ENCODE measurements at places on chromosomes 13 and 19. TPM values are rescaled to one million over a fixed set of nuclear protein-coding genes. Genes with fewer than 3 reads are reported as not detected.
A peak's percentile ranks its signal among the peaks of the same experiment; 100 is the strongest.

- peak; percentile 99 for DNase-seq
- H3K4me3 ChIP-seq, result peak within 1 kb of the TSS; percentile 84
- peaks cover 19% of the 10 kb centered on the region for H3K36me3 ChIP-seq
- peak within 1 kb of the TSS; percentile 65 for H3K27ac ChIP-seq
Measured at GRCh38 chr19:17266975-17267788, at the start of gene BABAM1. Gene BABAM1, plus strand, starts transcription at chr19:17267443. Its CDS starts 1,364 bp downstream, at chr19:17268807.

DNA sequence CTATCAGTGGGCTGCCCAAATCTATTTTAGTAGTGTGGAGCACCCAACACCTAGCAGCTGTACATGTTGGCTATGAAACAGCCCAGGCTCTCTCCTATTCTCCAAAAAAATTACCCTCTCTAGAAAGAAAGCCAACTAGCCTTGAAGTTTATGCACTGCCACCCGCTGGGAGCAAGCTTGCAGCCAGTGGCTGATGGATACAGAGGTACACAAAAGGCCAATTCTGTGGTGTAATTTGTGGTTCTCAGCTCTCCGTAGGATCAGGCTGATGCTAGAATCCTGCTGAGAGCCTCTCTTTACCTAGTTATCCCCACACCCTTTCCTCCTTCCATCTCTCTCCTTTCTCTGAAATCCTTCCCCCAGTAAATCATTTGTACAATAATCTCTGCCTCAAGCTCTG is 1120.7 kb downstream of the DIAPH3 start:
- no peaks in the 10 kb centered on the region for H3K4me1 ChIP-seq
- H3K36me3 ChIP-seq, result no peaks in the 10 kb centered on the region
- H3K27ac ChIP-seq, result no peak overlapping the region
- no peak for DNase-seq
- no peaks in the 10 kb centered on the region for H3K27me3 ChIP-seq

GRCh38 chr13:68666774-68667397 is 1436.8 kb upstream of the PCDH9 start:
- DNase-seq, result no peak
- no peaks in the 10 kb centered on the region for H3K4me1 ChIP-seq
- H3K27me3 ChIP-seq, result no peaks in the 10 kb centered on the region
- H3K36me3 ChIP-seq, result no peaks in the 10 kb centered on the region

DNA sequence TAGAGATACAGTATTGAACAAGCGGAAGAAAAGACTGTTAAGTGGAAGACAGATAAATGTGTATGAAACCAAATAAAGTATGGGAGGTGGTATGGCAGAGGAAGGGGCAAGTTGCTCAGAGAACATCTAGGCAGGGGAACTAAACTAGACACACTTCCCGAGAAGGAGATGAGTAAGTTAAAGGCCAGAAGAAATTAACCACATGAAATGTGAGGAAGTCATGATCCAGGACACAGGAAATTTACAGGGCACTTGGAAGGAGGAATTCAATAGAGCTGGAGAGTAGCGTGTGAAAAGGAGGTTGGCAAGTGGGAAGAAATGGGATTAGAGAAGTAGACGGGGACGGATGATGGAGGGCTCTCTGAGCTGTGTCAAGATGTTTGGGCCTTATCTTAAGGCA is 208.8 kb downstream of the COG6 start:
- H3K27me3 ChIP-seq, result peaks cover 58% of the 10 kb centered on the region
- no peak for DNase-seq
- H3K4me1 ChIP-seq, result no peaks in the 10 kb centered on the region
- H3K27ac ChIP-seq, result no peak overlapping the region
- no peak overlapping the region for H3K4me3 ChIP-seq

DNA sequence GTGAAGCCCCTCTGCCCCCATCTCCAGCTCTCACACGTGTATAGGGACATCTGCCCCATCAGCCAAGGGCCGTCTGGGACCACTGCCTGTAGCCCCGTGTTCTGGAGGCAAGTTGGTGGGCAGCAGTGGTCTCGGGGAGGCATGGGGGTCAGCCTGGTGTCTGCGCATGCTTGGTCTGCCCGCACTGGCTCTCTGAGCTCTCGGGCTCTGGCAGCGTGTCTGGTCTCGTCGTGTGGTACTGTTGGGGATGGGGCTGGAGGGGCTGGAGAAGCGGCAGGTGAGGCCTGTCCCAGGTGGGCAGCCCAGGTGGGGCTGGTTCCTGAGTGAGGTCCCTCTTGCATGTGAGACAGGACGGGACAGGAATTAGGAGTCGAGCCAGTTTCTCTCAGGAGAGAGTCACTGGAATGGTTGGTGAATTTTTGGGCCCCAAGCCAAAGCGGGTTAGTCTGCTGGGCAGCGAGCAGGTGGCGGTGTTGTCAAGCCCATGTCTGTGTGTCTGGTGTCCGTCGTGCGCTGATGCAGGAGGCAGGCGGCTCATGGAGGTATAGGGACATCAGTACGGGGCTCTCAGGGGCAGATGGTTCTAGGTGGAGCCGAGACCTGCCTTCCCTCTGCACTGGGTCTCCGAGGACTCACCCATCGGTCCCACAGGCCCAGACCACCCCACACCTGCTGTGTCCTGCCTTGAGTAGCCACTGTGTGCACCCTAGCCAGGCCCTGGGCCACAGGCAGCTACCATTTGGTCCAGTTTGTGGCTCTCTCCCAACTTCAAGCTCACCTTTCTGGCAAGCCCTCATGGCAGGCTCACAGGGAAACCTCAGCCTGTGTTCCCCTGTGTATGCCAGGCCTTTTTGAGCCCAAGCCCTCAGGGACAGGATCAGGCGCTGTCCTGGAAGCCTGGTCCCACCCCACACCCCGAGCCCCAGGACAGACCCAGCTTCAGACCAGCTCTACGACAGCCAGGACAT is 18.2 kb downstream of the COMP start:
- H3K4me3 ChIP-seq, result no peak overlapping the region
- no peaks in the 10 kb centered on the region for H3K36me3 ChIP-seq
- H3K4me1 ChIP-seq, result no peaks in the 10 kb centered on the region
- H3K27me3 ChIP-seq, result no peaks in the 10 kb centered on the region
- H3K27ac ChIP-seq, result no peak overlapping the region

LAIR2 gene
- not detected for total RNA-seq

CGB1 gene
- total RNA-seq, result 0.76 TPM

MAN2B1 gene
- total RNA-seq, result 48.3 TPM

EPSTI1 gene
- 0.69 TPM for total RNA-seq

SLC25A30 gene
- total RNA-seq, result 29.2 TPM

ARHGAP33 gene
- total RNA-seq, result 30.2 TPM

DNA sequence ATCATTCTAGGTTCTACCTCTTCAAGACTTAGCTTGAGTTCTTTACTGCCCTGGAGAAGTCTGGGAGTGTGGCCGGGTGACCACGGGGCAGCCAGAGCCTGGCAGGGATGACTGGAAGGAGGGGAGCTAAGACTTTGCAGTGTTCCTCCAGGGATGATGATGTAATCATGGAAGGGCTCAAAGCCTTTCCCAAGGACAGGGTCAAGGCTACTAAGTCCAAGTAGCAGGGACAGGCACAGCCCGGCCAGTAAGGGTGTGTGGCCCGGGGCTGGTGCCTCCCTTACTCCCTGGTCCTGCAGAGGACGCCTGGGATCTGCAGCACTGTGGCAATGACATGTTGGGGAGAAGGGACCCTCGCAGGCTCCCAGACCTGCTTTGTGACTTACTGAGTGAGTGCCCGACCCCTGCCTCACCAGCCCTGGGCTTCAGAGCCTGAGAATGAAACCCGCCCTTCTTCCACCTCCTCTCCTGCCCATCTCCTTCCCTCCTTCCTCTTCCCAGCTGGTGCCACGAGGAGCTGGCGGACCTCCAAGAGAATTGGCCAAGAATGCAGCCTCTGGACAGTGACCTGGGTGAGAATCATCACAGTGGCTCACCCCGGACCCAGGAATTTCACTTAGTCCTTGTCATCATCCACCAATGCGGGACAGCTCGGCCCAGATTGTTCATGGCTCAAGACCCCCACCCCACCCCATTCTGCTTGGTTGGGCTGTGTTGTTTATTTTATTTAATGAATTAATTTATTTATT is 15.6 kb upstream of the FBXO17 start:
- H3K27ac ChIP-seq, result no peak overlapping the region
- H3K4me3 ChIP-seq, result no peak overlapping the region
- no peaks in the 10 kb centered on the region for H3K36me3 ChIP-seq
- DNase-seq, result no peak

DNA sequence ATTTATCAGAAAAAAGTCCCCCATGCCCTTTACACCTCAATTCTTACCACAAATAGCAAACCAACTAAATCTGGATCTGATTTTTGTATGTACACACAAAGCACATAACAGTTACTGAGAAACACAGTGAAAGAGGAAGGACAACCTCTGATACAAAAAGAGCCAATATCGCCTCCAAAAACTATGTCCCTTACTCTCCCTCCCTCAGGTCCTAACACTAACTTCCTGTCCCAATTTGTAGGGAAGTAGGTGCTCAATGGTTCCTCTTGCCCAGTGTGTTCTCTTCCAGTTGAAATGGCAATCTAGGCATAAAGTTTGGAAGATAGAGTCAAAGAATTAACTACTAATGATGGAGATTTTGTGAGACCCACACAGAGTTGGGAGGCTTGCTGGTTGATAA is 15.8 kb upstream of the FPR3 start:
- no peak overlapping the region for H3K4me3 ChIP-seq
- DNase-seq, result no peak
- H3K36me3 ChIP-seq, result no peaks in the 10 kb centered on the region
- H3K4me1 ChIP-seq, result no peaks in the 10 kb centered on the region
- no peaks in the 10 kb centered on the region for H3K27me3 ChIP-seq

FAM216B gene
- total RNA-seq, result not detected

DNA sequence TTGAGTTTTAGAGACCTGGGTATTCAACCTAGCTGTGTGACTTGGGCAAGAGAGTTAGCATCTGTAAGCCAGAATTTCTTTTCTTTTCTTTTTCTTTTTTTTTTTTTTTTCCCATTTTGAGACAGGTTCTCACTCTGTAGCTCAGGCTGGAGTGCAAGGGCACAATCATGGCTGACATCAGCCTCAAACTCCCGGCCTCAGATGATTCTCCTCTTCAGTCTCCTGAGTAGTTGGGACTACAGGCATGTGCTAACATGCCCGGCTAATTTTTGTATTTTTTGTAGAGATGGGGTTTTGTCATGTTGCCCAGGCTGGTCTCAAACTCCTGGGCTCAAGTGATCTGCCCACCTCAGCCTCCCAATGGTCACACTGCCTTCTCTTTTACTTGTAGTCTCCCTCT is 33.0 kb downstream of the ZMYM2 start:
- peaks cover 8% of the 10 kb centered on the region for H3K36me3 ChIP-seq
- DNase-seq, result no peak
- no peaks in the 10 kb centered on the region for H3K27me3 ChIP-seq

DNA sequence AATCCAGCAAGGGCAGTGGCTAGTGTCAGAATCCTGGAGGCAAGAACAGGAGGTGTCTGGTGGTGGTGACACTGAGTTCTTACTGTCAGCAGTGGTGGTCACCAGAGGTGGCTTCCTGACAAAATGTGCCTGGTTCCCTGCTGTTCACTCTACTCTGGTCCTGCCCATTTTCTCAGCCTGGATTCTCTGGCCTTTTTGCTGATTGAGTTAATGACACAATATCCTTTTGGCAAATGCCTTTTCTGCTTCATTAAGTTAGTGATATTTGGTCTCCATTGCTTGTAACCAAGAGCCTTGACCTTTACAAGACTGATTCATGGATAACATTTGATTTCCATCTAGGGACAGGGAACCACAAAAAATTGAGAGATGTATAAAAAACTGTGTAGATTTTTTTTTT is 51.1 kb downstream of the RFC3 start:
- DNase-seq, result no peak
- H3K27ac ChIP-seq, result no peak overlapping the region

- H3K4me3 ChIP-seq, result no peak overlapping the region
- DNase-seq, result no peak
- H3K4me1 ChIP-seq, result no peaks in the 10 kb centered on the region
- no peak overlapping the region for H3K27ac ChIP-seq
Measured at GRCh38 chr13:36673352-36673751, 468 bp upstream of the SERTM1 start.

DNA sequence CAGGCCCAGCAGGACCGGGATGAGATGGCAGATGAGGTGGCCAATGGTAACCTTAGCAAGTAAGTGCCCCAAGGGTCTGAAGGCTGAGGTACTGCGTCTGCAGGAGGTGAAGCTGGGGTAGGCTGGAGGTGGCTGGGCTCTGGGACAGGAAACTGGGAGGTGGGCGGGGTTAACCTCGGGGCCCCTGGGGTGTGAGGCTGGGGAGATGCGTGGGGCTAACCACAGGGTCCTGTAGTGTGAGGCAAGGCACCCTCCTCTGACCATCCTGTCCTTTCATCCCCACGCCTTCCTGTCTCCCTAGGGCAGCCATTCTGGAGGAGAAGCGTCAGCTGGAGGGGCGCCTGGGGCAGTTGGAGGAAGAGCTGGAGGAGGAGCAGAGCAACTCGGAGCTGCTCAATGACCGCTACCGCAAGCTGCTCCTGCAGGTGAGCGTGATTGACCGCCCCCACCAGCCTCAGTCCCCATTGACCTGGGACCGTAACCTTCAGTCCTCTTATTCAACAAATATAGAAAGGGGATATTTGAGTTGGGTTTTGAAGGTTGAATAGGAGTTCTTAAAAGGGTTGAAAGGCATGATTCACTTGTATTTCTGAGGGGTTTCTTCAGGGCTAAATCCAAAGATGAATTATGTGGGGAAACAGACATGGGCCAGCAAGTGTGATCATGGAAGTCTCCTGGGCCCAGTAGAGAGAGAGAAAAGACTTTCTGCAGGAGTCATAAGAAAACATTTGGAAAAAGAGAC is 35.7 kb downstream of the KCNC3 start:
- no peaks in the 10 kb centered on the region for H3K27me3 ChIP-seq
- no peak overlapping the region for H3K4me3 ChIP-seq
- no peak overlapping the region for H3K27ac ChIP-seq
- DNase-seq, result no peak

GRCh38 chr13:40480012-40480914 is 186.2 kb downstream of the FOXO1 start:
- H3K27me3 ChIP-seq, result no peaks in the 10 kb centered on the region
- DNase-seq, result no peak
- no peak overlapping the region for H3K27ac ChIP-seq
- H3K4me3 ChIP-seq, result no peak overlapping the region

DNA sequence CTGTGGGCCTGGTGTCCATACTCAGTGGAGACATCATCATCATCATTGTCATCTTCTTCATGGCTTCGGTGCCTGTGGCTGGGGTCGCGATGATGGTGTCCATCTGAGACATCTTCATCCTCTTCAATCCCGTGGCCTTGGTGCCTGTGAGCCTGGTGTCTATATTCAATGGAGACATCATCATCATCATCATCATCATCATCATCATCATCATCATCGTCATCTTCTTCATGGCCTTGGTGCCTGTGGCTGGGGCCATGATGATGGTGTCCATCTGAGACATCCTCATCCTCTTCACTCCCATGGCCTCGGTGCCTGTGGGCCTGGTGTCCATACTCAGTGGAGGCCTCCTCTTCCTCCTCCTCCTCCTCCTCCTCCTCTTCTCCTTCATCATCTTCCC is 917 bp downstream of the HRC start:
- no peak overlapping the region for H3K27ac ChIP-seq
- no peak for DNase-seq
- no peak overlapping the region for H3K4me3 ChIP-seq
- no peaks in the 10 kb centered on the region for H3K27me3 ChIP-seq

GRCh38 chr13:50257646-50258045 is 242.4 kb downstream of the KCNRG start:
- H3K36me3 ChIP-seq, result no peaks in the 10 kb centered on the region
- H3K27me3 ChIP-seq, result no peaks in the 10 kb centered on the region
- H3K4me3 ChIP-seq, result no peak overlapping the region
- DNase-seq, result no peak

- no peaks in the 10 kb centered on the region for H3K36me3 ChIP-seq
- no peak overlapping the region for H3K4me3 ChIP-seq
- no peak overlapping the region for H3K27ac ChIP-seq
- H3K4me1 ChIP-seq, result no peaks in the 10 kb centered on the region
- no peaks in the 10 kb centered on the region for H3K27me3 ChIP-seq
Measured at GRCh38 chr13:108987517-108987916, 358.1 kb downstream of the MYO16 start.

All from HCT116 (cell line).